ENCODE measurements at places on chromosomes 4 and X. TPM values are rescaled to one million over a fixed set of nuclear protein-coding genes. Genes with fewer than 3 reads are reported as not detected.

DDX53 gene
- total RNA-seq: not detected

PHEX gene
- total RNA-seq: 0.23 TPM

REPS2 gene
- total RNA-seq: 0.08 TPM

- peaks cover 22% of the 10 kb centered on the region for H3K27me3 ChIP-seq
- H3K4me3 ChIP-seq: no peak overlapping the region
- no peaks in the 10 kb centered on the region for H3K36me3 ChIP-seq
- no peaks in the 10 kb centered on the region for H3K4me1 ChIP-seq
- no peak overlapping the region for H3K27ac ChIP-seq
- no peak for DNase-seq
Measured at GRCh38 chr4:154425514-154425913, 66.1 kb downstream of the DCHS2 start.

GRCh38 chrX:136999024-136999423 lies 34.8 kb downstream of the GPR101 start:
- H3K4me1 ChIP-seq: no peaks in the 10 kb centered on the region
- H3K4me3 ChIP-seq: no peak overlapping the region
- no peaks in the 10 kb centered on the region for H3K36me3 ChIP-seq
- H3K27me3 ChIP-seq: no peaks in the 10 kb centered on the region

- no peak overlapping the region for H3K4me3 ChIP-seq
- H3K4me1 ChIP-seq: peaks cover 11% of the 10 kb centered on the region
- no peak overlapping the region for H3K27ac ChIP-seq
- no peak for DNase-seq
Measured at GRCh38 chr4:38071801-38072431, 111.7 kb downstream of the PTTG2 start.

DNA sequence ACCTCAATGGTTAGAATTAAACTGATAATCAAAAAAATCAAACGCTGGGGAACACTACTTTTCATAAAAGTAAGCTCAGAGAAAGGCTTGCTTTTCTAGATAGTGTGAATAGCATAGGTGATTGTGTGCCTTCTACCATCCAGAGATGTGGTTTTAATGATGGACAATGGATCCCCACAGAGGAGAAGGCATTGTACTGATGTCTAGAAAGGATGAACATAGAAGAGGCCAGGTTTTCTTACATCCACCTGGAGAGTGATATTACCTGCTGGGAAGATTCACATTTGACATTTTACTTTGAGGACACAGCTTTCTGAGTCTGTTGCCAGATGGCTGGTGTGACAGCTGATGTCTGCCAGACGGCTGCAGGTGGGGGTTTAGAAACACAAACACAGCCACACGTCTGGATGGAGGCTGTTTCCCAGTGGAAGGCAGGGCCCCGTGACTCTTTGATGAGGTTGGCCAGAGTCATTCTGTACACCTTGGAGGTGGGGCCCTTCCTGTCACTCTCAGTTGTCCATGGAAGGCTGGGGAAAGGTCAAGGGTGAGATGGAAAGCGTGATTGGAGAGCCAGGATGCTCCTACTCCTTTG lies 114.4 kb downstream of the PSAPL1 start:
- H3K4me3 ChIP-seq: no peak overlapping the region
- no peak overlapping the region for H3K27ac ChIP-seq
- DNase-seq: no peak
- no peaks in the 10 kb centered on the region for H3K4me1 ChIP-seq

- H3K4me3 ChIP-seq: no peak overlapping the region
- DNase-seq: no peak
- no peaks in the 10 kb centered on the region for H3K27me3 ChIP-seq
Measured at GRCh38 chr4:73508651-73509050, 27.1 kb downstream of the AFM start.

GRCh38 chr4:146478009-146478408 lies 43.7 kb downstream of the SLC10A7 start:
- no peaks in the 10 kb centered on the region for H3K27me3 ChIP-seq
- no peak overlapping the region for H3K4me3 ChIP-seq
- no peak for DNase-seq
- no peak overlapping the region for H3K27ac ChIP-seq
- H3K36me3 ChIP-seq: peaks cover 23% of the 10 kb centered on the region
- H3K4me1 ChIP-seq: peaks cover 8% of the 10 kb centered on the region

DNA sequence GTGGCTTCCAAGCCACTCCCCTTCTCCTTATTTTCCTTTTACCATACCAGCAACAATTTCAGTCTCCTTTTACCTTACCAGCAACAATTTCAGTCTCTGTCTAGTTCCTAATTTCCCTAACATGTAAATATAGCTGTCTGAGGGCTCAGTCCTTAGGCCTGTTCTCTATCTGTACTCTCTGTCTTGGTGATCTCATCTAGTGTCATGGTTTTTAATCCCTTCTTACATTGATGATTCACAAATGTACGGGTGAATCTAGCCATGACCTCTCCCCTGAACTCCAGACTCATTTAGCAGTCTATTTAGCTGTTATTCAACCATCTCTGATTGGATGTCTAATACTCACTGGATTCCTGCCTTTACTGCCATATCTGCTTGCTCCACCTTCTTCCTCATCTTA lies 7.2 kb downstream of the IL15 start:
- H3K4me3 ChIP-seq: no peak overlapping the region
- H3K27ac ChIP-seq: no peak overlapping the region
- H3K4me1 ChIP-seq: no peaks in the 10 kb centered on the region
- H3K27me3 ChIP-seq: no peaks in the 10 kb centered on the region

DNA sequence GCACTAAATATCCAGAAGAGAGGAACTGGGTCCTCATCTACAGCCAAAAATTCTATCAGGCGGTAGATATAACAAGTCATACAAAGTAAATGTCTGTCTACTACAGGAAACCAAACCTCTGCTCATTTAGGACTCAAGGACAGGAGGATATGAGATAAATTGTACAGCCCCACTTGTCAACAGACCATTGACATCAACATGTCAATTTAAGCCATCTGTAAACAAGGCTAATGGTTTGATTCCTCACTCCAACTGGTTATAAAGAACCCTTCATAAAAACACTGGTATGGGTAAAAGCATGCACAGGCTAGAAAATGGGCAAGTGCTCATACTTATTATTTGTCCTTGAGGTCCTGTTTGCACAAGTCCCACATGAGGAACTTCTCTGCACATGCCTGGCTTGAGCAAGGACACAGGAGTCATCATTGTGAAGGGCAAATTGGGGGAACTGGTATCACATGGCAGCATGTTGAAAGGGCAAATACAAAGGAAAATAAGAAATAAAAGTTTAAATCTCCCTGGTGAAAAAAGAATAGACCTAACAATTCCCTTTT lies 13.2 kb downstream of the RTL8B start:
- H3K27ac ChIP-seq: no peak overlapping the region
- H3K4me1 ChIP-seq: peaks cover 5% of the 10 kb centered on the region
- H3K4me3 ChIP-seq: no peak overlapping the region
- no peak for DNase-seq
- no peaks in the 10 kb centered on the region for H3K36me3 ChIP-seq

GRCh38 chr4:180558427-180558826 lies 1684.8 kb upstream of the TENM3 start:
- H3K4me3 ChIP-seq: no peak overlapping the region
- peaks cover 2% of the 10 kb centered on the region for H3K4me1 ChIP-seq
- H3K27ac ChIP-seq: no peak overlapping the region
- H3K36me3 ChIP-seq: no peaks in the 10 kb centered on the region
- no peaks in the 10 kb centered on the region for H3K27me3 ChIP-seq
- DNase-seq: no peak

GRCh38 chrX:134294548-134294947 lies 57.6 kb downstream of the CCDC160 start:
- no peak overlapping the region for H3K27ac ChIP-seq
- H3K36me3 ChIP-seq: no peaks in the 10 kb centered on the region
- DNase-seq: no peak
- peaks cover 3% of the 10 kb centered on the region for H3K27me3 ChIP-seq
- no peaks in the 10 kb centered on the region for H3K4me1 ChIP-seq

DNA sequence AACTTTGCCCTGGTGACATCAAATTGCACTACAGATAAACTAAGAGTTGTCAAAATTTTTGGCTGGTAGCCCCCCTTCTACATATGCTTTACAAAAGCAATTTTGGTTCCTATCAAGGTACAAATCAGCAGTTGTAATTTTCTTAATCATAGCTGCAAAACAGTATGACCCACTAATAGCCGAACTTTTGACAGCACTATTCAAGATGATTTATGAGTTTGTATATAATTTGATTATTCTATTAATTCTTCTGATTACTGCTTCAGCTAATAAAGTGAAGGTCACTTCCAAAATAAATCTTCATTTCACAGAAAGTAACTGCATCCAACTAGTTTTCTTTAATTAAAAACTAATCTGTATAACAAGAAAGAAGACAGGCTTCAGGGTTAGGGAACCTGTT lies 119.6 kb downstream of the CHM start:
- no peak overlapping the region for H3K27ac ChIP-seq
- no peak overlapping the region for H3K4me3 ChIP-seq
- no peaks in the 10 kb centered on the region for H3K27me3 ChIP-seq
- H3K36me3 ChIP-seq: peaks cover 7% of the 10 kb centered on the region
- DNase-seq: no peak

DNA sequence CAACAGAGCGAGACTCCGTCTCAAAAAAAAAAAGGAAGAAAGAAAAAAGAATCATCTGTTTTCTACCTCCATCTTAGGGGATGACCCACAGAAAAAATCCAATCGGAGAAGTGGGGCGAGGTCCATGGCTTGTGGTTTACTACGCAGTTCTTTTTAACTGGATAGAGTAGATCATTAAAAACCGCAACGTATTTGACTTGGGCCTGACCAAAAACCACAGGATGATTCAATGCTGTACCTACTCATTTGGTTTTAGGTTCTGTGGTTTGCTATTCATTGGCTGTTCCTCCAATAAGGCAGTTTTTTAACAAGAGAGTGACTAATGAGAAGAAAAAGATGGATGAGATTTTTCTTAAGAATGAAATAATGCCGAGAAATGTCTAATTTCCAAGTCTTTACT lies 83.7 kb downstream of the FREM3 start:
- H3K27ac ChIP-seq: no peak overlapping the region
- H3K36me3 ChIP-seq: no peaks in the 10 kb centered on the region
- no peak for DNase-seq
- peaks cover 24% of the 10 kb centered on the region for H3K27me3 ChIP-seq
- H3K4me3 ChIP-seq: no peak overlapping the region

DNA sequence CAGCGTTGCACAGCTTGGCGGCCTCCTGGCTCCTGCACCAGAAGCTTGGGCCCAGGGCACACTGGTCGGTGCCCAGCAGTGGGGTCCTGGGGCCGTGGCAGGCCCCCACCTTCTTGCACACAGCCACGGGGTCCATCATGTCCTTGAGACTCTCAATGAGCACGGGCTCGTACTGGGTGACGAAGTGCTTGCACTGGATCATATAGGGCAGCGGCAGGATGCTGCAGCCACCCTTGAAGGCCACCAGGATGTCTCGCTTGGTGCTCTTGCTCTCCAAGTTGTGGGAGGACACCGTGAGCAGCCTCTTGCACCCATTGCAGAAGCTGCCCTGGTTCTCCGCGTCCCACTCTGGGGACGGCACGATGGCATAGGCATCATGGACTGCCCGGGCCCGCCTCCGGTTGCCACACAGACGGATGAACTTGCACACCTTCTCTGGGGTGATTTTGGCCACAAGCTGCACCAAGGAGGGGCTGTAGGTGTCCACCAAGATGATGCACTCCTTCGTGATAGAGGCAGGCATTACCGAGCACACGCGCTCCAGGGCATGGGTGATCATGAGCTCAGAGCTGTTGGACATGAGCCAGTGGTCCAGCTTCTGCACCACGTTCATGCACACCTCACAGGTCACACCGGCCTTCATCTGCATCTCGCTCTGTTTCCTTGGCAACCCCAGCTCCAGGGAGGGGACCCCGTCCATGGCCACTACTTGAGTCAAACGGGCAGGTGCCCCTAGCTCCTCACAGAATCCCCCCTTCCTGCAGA lies 1.2 kb downstream of the PSAPL1 start:
- no peak overlapping the region for H3K4me3 ChIP-seq
- H3K4me1 ChIP-seq: no peaks in the 10 kb centered on the region
- H3K27me3 ChIP-seq: no peaks in the 10 kb centered on the region
- no peaks in the 10 kb centered on the region for H3K36me3 ChIP-seq

GRCh38 chrX:135707880-135708279 lies 5.6 kb upstream of the CT45A1 start:
- H3K4me1 ChIP-seq: no peaks in the 10 kb centered on the region
- peak; percentile 40 for DNase-seq
- H3K4me3 ChIP-seq: no peak overlapping the region
- H3K36me3 ChIP-seq: no peaks in the 10 kb centered on the region
- no peak overlapping the region for H3K27ac ChIP-seq

GRCh38 chr4:146308951-146309350 lies 94.6 kb downstream of the REELD1 start:
- no peaks in the 10 kb centered on the region for H3K27me3 ChIP-seq
- DNase-seq: no peak
- no peak overlapping the region for H3K27ac ChIP-seq
- no peaks in the 10 kb centered on the region for H3K4me1 ChIP-seq
- H3K4me3 ChIP-seq: no peak overlapping the region

GRCh38 chrX:46582325-46582724 lies 8.8 kb downstream of the CHST7 start:
- no peak overlapping the region for H3K4me3 ChIP-seq
- H3K27me3 ChIP-seq: no peaks in the 10 kb centered on the region
- H3K4me1 ChIP-seq: peaks cover 9% of the 10 kb centered on the region
- peaks cover 11% of the 10 kb centered on the region for H3K36me3 ChIP-seq

- DNase-seq: no peak
- no peaks in the 10 kb centered on the region for H3K4me1 ChIP-seq
- H3K36me3 ChIP-seq: no peaks in the 10 kb centered on the region
- H3K27me3 ChIP-seq: no peaks in the 10 kb centered on the region
Measured at GRCh38 chr4:186844059-186844681, 120.5 kb upstream of the FAT1 start.

GRCh38 chrX:11787564-11787963 lies 29.5 kb downstream of the MSL3 start:
- peak overlapping the region; percentile 71 for H3K4me3 ChIP-seq
- H3K27ac ChIP-seq: peak overlapping the region; percentile 30
- DNase-seq: peak; percentile 68
- no peaks in the 10 kb centered on the region for H3K36me3 ChIP-seq

- no peaks in the 10 kb centered on the region for H3K36me3 ChIP-seq
- H3K4me1 ChIP-seq: no peaks in the 10 kb centered on the region
- DNase-seq: no peak
- no peak overlapping the region for H3K27ac ChIP-seq
- no peak overlapping the region for H3K4me3 ChIP-seq
Measured at GRCh38 chr4:109191216-109191615, 111.2 kb downstream of the COL25A1 start.

DNA sequence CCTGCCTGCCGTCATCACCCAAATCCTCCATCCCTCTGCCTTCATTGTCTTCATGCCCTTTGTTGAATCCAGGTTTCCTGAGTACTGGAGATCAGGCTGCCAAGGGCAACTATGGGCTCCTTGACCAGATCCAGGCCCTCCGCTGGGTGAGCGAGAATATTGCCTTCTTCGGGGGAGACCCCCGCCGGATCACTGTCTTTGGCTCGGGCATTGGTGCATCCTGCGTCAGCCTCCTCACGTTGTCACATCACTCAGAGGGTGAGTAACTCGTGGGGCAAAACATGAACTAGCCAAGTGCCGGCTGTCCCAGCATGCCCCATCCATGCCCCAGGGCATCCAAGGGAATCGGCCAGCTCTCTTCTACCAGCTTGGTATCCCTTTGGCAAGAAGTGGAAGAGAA lies 19.4 kb downstream of the NLGN3 start:
- peaks cover 6% of the 10 kb centered on the region for H3K36me3 ChIP-seq
- H3K27me3 ChIP-seq: no peaks in the 10 kb centered on the region
- H3K4me3 ChIP-seq: no peak overlapping the region
- peaks cover 5% of the 10 kb centered on the region for H3K4me1 ChIP-seq

Data from activated naive CD8-positive, alpha-beta T cell treated with anti-CD3 and anti-CD28 coated beads, Interleukin-2, amount 10 ng/mL, durations not matched to agents 7 days and 5 days (primary cell).